Breast epithelium (tissue), 4 donors: ENCODE measurements at places on chromosomes 5 and 9. TPM values are rescaled to one million over a fixed set of nuclear protein-coding genes. Genes with fewer than 3 reads are reported as not detected.
A peak's percentile ranks its signal among the peaks of the same experiment; 100 is the strongest.

GRCh38 chr9:81724242-81724889 lies 35.0 kb upstream of the TLE1 start:
- H3K27me3 ChIP-seq = no peaks in the 10 kb centered on the region
- DNase-seq = no peak
- no peak overlapping the region for H3K27ac ChIP-seq
- no peak overlapping the region for H3K4me3 ChIP-seq
- H3K36me3 ChIP-seq = no peaks in the 10 kb centered on the region

GRCh38 chr9:76886318-76886717 lies 19.6 kb downstream of the PRUNE2 start:
- H3K27ac ChIP-seq = no peak overlapping the region
- H3K36me3 ChIP-seq = no peaks in the 10 kb centered on the region
- DNase-seq = no peak
- H3K4me3 ChIP-seq = no peak overlapping the region
- no peaks in the 10 kb centered on the region for H3K4me1 ChIP-seq

WDR36 gene
- 41.4 TPM for total RNA-seq

- no peak overlapping the region for H3K4me3 ChIP-seq
- no peaks in the 10 kb centered on the region for H3K27me3 ChIP-seq
- peak overlapping the region; percentile 68 for H3K27ac ChIP-seq
- no peak for DNase-seq
Observed at GRCh38 chr5:149456597-149457392, 77.7 kb upstream of the IL17B start.

- no peak overlapping the region for H3K27ac ChIP-seq
- no peak overlapping the region for H3K4me3 ChIP-seq
- DNase-seq = no peak
- H3K27me3 ChIP-seq = no peaks in the 10 kb centered on the region
- H3K36me3 ChIP-seq = no peaks in the 10 kb centered on the region
Observed at GRCh38 chr5:41629897-41630296, 119.5 kb upstream of the PLCXD3 start.

GRCh38 chr5:115977096-115977495 lies 14.8 kb downstream of the LVRN start:
- DNase-seq = no peak
- H3K27ac ChIP-seq = no peak overlapping the region
- no peaks in the 10 kb centered on the region for H3K4me1 ChIP-seq
- no peak overlapping the region for H3K4me3 ChIP-seq

GRCh38 chr5:104904561-104904960 lies 1342.0 kb upstream of the NUDT12 start:
- no peak overlapping the region for H3K4me3 ChIP-seq
- DNase-seq = no peak
- H3K27me3 ChIP-seq = no peaks in the 10 kb centered on the region
- H3K4me1 ChIP-seq = no peaks in the 10 kb centered on the region
- H3K27ac ChIP-seq = no peak overlapping the region

PCDHB13 gene
- total RNA-seq = 3.7 TPM

ADCY2 gene
- 3.8 TPM for total RNA-seq

DNA sequence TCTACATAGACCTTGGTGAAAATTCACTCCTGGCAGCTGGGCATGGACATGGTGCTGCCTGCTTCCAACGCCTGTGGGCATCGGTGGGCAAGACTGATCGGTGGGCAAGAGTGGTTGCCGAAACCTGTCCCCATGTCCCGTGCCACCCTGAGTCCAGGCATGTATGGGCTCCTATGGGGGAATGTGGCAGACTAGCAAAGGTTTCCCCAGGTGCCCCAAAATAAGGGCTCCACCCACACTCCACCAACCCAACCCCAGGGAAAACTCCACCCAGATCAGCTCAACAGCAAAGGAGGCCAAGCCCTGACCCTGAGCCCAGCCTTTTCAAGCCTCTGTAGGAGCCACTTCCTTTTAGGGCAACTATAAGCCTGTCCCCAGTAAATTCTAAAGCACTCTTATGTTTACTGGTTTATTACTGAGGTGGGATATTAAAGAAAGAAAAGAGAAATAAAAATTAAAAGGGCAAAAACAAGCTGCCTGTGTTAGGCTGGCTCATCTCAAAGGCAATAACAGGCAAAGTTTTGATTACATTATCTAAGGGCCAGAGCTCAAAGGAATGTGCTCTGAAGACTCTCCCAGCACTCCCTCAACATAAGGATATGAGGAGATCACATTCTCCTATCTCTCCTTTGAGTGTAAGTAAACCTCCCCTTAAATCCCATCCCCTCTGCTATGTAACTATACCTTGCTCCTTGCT lies 8.9 kb upstream of the SPATA31E1 start:
- no peaks in the 10 kb centered on the region for H3K36me3 ChIP-seq
- no peak overlapping the region for H3K4me3 ChIP-seq
- no peaks in the 10 kb centered on the region for H3K27me3 ChIP-seq
- H3K4me1 ChIP-seq = no peaks in the 10 kb centered on the region
- no peak for DNase-seq

ANGPTL2 gene
- 51.8 TPM for total RNA-seq

ARHGEF28 gene
- 31.5 TPM for total RNA-seq

ECSCR gene
- total RNA-seq = 6.6 TPM

- H3K27ac ChIP-seq = peak overlapping the region; percentile 25
- H3K36me3 ChIP-seq = no peaks in the 10 kb centered on the region
- no peak for DNase-seq
Observed at GRCh38 chr9:69132361-69132760, 41.7 kb upstream of the TJP2 start.

DNA sequence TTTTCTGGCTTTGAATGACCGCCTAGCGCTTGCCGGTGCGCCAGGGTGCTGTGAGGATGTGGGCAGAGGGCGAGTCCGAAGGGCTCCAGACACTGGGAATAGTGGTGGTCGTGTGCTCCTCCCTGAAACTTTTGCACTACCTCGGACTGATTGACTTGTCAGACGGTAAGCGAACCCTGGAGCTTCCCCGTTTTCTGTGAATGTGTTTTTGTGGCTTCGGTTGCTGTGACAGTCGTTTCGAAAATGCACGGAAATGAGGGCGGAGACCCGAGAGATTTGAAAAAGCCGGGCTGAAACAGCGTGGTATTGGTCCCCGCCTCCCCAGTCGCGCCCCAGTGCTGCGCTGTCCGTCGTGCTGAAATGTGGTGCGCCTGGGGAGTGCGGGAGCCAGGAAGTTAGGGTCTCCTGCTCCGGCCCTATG lies 102.5 kb upstream of the GABRP start:
- H3K27ac ChIP-seq = no peak overlapping the region
- DNase-seq = no peak
- H3K27me3 ChIP-seq = peaks cover 20% of the 10 kb centered on the region
- no peaks in the 10 kb centered on the region for H3K4me1 ChIP-seq
- no peaks in the 10 kb centered on the region for H3K36me3 ChIP-seq

DNA sequence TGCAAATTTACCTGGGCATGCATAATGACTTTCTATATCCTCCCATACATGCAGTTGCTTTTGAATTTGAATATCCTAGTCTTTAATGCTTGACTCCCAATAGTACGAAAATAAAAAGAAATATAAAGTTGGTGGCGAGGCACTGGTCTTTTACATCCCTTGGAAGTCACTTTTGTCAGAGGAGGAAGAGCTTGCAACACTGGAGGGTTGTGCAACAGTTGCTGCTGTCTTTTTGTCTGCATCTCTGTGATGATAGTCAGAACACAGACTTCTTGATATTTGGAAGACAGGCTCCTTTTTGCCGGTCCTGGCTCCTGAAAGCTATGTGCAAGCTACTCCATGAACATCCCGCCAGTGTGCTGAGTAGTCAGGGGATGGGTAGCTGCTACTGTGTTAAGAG lies 16.8 kb upstream of the SGCD start:
- no peak for DNase-seq
- H3K4me1 ChIP-seq = no peaks in the 10 kb centered on the region
- no peak overlapping the region for H3K27ac ChIP-seq
- no peaks in the 10 kb centered on the region for H3K36me3 ChIP-seq

FGF1 gene
- 0.32 TPM for total RNA-seq

ADRB2 gene
- 9.5 TPM for total RNA-seq

- no peak for DNase-seq
- H3K36me3 ChIP-seq = peaks cover 28% of the 10 kb centered on the region
- no peaks in the 10 kb centered on the region for H3K4me1 ChIP-seq
- H3K4me3 ChIP-seq = no peak overlapping the region
Observed at GRCh38 chr5:179827680-179828079, 7.0 kb downstream of the SQSTM1 start.

CDKN2B-AS1 gene
- total RNA-seq = 1.3 TPM

DRD1 gene
- not detected for total RNA-seq

DNA sequence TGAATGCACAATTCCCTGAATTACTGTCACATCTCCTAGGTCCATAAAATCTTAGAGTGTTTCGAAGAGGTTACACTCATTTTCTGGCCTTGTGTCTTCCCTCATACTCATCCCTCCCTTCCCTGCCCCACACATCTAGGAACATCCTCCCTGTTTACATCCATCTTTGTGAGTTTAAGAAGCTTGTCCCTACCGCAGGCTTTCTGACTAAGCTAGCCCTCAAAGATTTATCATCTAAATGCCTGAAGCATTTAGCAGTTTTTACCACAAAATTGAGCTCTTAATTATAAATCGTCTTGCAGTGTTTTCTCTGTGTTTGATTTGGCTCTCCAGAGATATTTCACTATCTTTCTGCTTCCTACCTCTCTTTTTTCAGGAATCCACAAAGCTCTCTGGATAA lies 374.8 kb downstream of the KIAA0825 start:
- H3K27me3 ChIP-seq = no peaks in the 10 kb centered on the region
- H3K27ac ChIP-seq = no peak overlapping the region
- no peaks in the 10 kb centered on the region for H3K36me3 ChIP-seq
- no peaks in the 10 kb centered on the region for H3K4me1 ChIP-seq

MARCOL gene
- total RNA-seq = not detected

F2RL2 gene
- under 0.01 TPM for total RNA-seq

DNA sequence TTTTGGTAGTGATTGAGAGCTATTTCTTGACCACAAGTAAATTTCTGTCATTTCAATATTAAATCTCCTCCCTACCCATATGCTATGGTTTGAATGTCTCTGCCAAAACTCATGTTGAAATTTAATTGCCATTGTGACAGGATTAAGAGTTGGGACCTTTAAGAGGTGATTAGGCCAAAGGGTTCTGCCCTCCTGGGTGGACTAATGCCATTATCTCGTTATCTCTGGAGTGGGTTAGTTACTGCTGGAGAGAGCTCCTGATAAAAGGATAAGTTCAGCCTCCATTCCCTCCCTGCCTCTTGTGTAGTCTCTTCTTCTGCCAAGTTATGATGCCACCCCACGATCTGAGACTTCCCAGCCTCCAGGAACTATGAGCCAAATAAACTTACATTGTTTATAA lies 3.6 kb upstream of the DRD1 start:
- no peak overlapping the region for H3K4me3 ChIP-seq
- no peak for DNase-seq

DNA sequence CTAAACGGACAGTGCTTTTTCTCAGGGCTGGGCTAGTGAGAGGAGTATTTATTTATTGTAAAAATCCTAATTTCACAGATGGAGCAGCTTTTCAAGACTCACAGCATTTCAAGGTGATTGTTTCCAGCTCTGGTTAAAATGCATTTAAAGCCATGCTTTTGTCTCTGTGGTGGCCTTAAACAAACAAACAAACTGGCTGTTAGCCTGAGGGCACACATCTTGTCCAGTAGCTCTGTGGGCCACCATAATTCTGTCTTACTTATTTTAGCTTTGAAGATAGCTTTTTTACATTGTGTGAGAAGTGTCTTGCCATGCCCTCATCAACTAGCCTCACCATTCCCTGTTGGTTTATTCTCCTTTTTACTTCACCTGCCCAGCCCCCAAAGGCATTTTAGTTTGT lies 218.2 kb downstream of the PSAT1 start:
- DNase-seq = no peak
- no peak overlapping the region for H3K27ac ChIP-seq
- H3K4me1 ChIP-seq = no peaks in the 10 kb centered on the region

SLC25A48 gene
- total RNA-seq = 6.2 TPM

DNA sequence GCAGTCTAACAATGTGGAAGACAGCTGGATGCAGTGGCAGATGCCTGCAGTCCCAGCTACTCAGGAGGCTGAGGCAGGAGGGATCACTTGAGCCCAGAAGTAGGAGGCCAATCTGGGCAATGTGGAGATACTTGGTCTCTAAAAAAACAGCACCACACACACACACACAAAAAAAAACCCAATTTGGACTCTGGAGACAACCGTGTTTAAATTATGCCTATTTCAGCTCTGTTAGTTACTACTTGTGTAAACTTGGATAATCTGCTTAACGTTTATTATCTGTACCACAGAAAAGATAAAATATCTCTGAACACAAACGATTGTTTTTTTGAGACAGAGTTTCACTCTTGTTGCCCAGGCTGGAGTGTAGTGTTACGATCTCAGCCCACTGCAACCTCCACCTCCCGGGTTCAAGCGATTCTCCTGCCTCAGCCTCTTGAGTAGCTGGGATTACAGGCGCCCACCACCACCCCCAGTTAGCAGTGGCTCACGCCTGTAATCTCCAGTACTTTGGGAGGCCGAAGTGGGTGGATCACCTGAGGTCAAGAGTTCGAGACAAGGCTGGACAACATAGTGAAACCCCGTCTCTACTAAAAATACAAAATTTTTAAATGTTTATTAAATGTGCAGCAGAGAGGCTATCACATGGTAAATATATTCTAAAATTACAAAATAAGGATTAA lies 17.7 kb downstream of the RAPGEF6 start:
- no peak overlapping the region for H3K4me3 ChIP-seq
- H3K36me3 ChIP-seq = no peaks in the 10 kb centered on the region
- no peak overlapping the region for H3K27ac ChIP-seq
- DNase-seq = no peak

GRCh38 chr5:12675959-12676358 lies 771.7 kb upstream of the CTNND2 start:
- H3K4me3 ChIP-seq = no peak overlapping the region
- H3K27ac ChIP-seq = no peak overlapping the region
- H3K36me3 ChIP-seq = no peaks in the 10 kb centered on the region
- no peak for DNase-seq
- no peaks in the 10 kb centered on the region for H3K27me3 ChIP-seq
- H3K4me1 ChIP-seq = no peaks in the 10 kb centered on the region

GRCh38 chr9:114155995-114156656 lies 789 bp downstream of the COL27A1 start:
- H3K4me1 ChIP-seq = peaks cover 6% of the 10 kb centered on the region
- no peaks in the 10 kb centered on the region for H3K36me3 ChIP-seq
- DNase-seq = no peak

GRCh38 chr9:95148208-95148520 lies 169.3 kb downstream of the FANCC start:
- H3K4me1 ChIP-seq = no peaks in the 10 kb centered on the region
- H3K27me3 ChIP-seq = no peaks in the 10 kb centered on the region
- DNase-seq = no peak
- no peaks in the 10 kb centered on the region for H3K36me3 ChIP-seq
- no peak overlapping the region for H3K27ac ChIP-seq
- no peak overlapping the region for H3K4me3 ChIP-seq

DNA sequence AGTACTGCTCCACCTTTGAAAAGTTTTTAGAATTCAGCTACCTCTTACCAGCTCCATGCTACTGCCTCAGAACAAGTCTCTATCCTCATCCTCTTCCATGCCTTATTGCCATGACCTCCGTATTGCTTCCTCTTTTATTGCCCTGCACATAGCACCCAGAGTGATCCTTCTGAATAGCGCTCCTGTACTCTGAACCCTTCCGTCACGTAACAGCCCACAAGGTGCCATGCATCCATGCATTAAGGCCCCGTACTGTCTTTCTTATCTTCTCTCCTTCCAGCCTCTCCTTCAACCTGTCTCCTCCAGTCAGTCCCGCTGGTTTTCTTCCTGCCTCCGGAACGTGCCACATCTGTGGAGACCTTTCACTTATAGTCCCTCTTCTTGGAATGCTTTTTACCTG lies 273.3 kb upstream of the SEMA6A start:
- H3K36me3 ChIP-seq = no peaks in the 10 kb centered on the region
- no peak for DNase-seq
- no peak overlapping the region for H3K4me3 ChIP-seq
- H3K27me3 ChIP-seq = no peaks in the 10 kb centered on the region
